ENCODE measurements at places on chromosomes 4 and X.

GRCh38 chrX:110806145-110806544 lies 10.5 kb upstream of the CHRDL1 start:
- no peak for DNase-seq

GRCh38 chrX:35439034-35439660 lies 359.0 kb upstream of the MAGEB16 start:
- no peak for DNase-seq

GRCh38 chrX:97039363-97040029 lies 155.8 kb downstream of the RPA4 start:
- DNase-seq = no peak

DNA sequence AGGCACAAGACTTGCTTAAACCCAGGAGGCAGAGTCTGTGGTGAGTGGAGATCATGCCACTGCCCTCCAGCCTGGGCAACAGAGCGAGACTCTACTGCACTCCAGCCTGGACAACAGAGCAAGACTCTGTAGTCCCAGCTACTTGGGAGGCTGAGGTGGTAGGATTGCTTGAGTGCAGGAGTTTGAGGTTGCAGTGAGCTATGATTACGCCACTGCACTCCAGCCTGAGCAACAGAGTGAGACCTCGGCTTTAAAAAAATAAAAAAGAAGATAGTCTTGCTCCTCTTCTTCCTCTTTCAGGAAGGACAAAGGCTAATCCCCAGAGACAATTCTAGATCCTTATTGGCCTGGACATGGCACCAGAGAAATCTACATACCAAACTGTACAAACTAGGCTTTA lies 5.7 kb upstream of the PPEF2 start:
- no peak for DNase-seq

Measured in cortex of kidney (tissue), 1 donor.